ENCODE measurements at places on chromosomes 2 and 18.

DNA sequence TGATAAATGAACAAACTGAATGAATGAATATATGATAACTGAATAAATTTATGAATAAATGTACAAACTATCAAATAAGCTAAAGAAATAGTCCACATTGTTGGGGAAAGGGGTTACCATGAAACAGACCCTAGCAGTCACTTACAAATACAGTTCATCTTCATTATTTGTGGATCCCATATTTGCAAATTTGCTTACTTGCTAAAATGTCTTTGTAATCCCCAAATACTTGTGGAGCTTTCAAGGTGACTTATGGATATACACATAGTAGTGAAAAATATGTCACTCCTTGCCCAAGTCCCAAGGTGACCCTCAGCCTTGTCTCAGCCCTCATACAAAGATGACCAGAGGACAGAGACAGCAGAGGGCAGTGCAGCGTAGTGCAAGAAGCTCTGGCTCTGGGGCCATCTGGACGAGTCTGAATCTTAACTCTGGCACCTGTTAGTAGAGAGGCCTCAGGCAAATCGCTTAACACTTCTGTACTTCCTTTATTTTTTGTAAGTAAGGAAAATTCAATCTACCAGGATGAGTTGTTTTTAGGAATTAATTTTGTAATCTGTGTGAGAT is 3.1 kb downstream of the PAIP2B start:
- DNase-seq = peak; percentile 8

DNA sequence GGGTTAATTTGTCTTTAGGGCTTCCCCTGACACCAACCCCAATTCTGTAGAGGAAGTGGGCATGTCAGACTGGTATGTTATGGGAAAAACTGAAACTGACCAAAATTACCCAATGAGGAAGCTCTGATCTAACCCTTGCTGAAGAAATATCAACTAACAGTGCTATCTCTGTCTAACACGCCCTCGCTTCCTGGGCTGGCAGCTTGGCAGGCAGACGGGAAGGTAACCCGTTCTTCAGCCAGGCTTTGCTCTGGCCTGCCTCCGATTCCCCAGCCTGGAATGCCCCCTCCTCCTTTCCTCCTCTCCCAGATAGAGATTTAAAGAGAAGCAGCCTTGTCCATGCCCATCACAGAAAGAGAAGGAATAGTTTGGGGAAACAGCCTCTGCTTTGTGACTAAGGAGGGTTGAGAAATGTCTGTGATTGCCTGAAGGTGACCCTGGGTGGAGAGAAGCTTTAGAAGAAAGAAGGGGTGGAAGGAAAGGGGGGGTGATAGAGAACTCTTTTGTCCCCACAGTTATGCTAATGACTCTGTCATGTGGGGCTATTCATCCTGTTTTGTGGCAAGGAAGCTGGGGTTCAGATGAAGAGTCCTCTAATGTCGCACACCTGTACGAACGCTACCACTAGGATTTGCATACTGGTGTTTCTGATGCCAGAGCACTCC is 15.4 kb downstream of the HK2 start:
- no peak for DNase-seq

DNA sequence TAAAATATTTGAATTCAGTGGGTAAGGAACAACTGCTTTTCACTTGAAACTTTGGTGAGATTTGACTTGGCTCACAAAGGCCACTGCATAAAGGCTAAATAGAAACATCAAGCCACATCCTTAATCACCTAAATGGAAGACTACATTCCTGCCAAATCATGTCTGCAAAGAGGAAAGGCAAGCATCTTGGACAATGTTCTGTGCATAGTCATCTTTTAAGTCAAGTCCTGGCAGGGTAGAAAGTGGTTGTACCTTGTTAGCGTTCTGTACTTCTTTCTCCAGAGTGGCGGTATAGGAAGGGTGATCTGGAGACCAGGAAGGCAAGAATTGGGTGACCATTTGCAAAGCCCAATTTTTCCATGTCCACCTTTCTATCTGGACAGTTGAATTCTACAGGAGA is 121.4 kb upstream of the SLC14A2 start:
- no peak for DNase-seq

GRCh38 chr2:46647766-46648742 is 168.7 kb downstream of the TMEM247 start:
- peak; percentile 47 for DNase-seq

DNA sequence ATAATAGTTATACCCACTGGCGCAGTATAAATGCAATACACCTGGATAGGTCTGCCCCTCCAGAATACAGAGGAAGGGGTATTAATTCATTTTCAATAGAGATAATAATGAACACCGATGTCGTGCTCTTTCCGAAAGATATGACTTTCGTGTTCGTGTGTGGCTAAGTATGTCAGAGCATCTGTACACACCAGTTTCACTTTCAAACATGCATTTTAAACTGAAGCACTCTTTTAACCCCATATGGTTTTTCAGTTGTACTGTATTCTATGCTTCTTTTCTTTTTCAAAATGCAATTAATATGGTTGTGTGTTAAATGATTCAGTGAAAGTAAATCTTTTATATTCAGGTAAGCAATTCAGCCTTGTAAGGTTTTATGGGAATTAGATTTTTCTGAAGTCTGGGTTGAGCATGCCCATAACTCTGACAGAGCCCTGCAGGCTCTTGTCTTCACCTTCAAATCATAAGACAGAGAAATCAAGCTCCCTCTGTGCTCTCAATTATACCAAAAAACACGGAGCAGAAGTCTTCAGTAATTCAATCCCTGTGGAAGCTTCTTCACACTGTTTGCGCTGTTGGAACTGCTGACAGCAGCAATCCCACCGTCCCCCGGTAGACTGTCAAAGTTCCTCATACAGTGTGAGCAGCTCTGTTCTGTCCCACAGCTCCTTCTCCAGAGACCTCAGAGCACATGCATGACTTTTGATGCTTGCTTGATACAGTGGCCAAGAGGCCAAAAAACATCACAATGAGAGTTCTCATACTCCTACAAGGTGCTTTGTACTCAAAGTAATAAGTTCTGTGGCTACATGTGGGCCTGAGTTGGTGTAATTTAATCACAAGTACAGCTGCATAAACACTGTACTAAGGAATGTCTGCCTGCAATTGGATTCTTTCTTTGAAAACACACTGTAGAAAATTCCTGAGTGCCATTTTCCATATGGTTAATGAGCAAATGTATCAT is 186.8 kb downstream of the ZNF521 start:
- peak; percentile 77 for DNase-seq

DNA sequence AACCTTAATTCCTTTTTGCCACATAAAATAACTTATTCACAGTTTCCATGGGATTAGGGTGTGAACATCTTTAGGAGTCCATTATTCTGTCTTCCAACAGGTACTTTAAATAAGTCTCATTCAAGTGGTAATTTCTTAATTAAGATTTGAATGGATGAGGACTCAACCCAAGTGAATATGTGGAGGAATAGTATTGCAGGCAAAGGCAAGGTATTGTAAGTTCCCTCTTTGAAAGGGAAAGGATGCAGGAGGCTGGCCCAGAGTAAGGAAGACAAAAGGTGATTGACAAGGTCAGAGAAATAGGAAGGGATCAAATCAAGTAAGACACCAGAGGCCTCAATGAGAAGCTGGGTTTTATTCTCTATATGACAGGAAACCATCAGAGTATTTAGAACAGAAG is 238.2 kb upstream of the RBMS1 start:
- DNase-seq = no peak

GRCh38 chr2:160358046-160358445 is 135.6 kb downstream of the RBMS1 start:
- peak; percentile 77 for DNase-seq

DNA sequence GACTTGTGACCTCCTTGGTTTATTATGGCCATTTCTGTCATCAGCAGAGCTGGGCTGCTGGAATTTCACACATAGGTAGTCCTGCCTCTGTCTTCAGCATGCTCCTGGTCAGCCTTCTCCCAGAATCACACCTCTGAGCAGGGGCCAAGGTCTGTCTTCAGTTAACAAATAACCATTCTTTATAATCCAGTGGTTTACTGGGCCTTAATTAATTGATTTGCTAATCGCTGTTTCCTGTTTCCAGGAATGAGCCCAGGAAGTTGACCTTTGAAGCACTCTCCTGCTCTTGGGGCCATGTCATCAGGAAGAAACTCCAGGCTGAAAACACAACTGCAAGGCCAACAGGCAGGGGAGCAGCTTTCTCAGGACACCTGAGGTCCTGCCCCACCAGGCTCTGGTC is 278.5 kb downstream of the SRBD1 start:
- DNase-seq = no peak

GRCh38 chr2:7133521-7133920 is 216.3 kb downstream of the RNF144A start:
- DNase-seq = peak; percentile 28

- no peak for DNase-seq
These were observed 664.8 kb downstream of the DCC start for GRCh38 chr18:53004798-53005197.

DNA sequence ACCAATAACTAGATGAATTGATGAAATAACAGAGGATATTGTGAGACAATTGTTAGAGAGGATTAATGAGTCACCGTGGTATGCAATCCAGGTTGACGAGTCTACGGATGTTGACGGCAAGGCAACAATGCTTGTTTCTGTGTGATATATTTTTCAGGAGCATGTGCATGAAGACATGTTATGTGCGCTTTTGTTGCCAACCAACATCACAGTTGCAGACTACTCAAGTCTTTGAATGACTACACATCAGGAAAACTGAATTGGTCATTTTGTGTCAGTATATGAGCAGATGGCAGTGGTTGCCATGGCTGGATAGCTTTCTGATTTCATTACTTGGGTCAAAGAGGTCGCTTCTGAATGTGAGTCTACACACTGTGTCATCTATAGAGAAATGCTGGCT is 96.8 kb upstream of the CRACDL start:
- DNase-seq = peak; percentile 18

DNA sequence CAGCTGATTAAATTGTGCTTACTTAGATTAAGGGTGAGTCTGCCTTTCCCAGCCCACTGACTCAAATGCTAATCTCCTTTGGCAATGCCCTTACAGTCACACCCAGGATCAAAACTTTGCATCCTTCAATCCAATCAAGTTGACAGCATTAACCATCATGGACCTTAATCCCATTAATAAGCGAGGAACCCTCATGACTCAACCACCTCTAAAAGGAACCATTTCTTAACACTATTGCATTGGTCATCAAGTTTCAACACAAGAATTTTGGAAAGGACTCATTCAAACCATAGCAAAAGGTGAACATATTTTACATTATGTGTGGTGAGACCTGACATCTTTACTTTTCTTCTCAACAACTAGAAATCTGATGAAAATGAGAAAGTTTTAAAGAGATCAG is 187.0 kb downstream of the OSR1 start:
- no peak for DNase-seq

Data from fibroblast of skin of abdomen (primary cell).